ENCODE measurements at places on chromosomes 6 and 20.
A peak's percentile ranks its signal among the peaks of the same experiment; 100 is the strongest.

DNA sequence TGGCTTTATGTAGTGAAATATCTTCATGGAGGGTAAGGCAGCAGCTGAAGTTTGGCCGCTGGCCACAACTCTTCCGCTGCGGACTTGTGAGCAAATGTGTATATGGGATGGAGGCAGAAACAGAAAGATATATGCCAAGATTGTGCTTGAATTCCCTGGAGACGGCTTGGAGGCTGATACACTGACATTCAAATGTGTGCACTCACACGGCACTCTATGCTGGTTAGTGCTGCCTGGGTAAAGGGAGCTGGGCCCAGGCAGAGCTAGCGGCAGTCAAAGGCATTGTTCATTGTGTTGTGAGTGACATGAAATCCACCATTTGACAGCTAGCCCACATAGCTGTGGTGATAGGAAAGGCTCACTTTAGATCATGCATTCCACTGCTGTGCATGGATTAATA lies 202.7 kb downstream of the CLIC5 start:
- no peak for DNase-seq

DNA sequence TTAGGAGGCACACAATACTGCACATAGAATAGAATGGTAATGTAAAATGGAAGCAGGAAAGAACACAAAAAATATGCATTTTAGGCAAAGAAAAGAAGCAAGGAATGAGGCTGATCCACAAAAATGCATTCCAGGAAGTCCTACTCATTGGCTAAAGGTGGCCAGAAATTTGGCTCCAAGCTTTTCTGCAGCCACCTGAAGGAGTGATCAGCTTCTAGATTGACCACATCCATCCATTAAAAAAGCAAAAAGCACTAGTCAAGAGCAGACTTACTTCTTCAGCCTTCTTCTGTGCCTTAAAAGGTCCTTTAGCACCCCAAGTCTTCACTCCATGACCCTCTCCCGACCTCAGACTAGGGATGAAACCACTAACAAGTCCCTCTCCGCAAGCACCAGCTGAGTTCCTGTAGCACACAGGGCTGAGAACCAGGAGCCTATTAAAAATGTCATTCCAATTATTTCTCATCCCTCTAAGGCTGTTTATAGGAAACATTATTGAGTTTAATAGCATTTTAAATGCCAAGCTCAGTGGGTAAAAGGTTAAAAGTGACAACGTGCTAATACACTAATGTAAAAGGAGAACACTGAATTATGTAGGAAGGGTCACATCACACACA lies 36.5 kb downstream of the TRAM2 start:
- no peak for DNase-seq

DNA sequence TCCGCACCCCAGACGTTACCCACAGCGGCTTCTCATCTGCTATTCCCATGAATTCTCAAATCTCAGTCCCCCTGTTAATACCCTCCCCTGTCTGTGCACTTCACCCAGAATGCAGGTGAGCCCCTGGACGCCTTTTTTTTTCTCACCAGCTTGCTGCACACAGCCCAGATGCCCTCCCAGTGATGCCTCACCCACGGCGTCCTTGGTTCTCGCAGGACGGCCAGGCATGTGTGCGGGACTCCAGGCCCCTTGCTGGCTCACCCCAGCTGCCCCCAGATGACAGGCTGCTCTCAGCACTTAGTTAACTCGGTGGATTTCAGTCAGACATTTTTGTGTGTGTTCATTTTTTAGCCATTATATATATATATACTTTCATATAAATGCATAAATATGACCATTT lies 25.4 kb upstream of the PI16 start:
- no peak for DNase-seq

DNA sequence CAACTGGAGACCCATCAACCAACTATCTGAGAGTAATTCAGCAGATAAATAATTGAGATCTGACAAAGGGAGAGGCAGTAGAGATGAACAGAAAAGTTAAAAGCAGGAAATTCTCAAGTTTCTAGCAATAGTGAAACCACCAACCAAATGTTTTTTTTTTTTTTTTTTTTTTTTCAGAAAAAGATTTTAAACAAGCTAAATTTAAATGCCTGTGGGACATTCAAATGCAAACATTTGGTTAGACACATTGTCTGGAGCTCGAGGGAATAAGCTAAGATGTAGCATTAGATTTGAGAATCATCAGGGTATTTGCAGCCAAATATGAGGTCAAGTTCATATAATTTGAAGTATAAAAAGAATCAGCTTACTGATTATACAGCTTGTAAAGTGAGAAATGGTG lies 16.4 kb downstream of the RANBP9 start:
- no peak for DNase-seq

DNA sequence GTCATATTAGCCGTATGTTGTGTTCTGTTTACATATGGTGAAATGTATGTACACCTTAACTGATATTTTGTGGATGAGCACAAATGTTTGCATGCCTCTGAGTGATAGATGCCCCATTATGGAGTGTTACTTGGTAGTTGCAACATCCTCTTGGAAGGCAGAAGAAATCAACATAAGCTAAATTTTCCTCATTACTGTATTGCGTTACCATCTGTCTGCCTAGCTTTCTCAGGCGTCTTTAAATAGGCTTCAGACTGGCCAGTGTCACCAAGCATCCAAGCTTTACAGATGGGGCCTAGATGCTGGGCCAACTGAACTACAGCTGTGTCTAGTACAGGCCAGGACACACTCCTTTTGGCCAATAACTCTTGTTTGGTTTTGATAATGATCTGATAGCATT lies 250.6 kb downstream of the SAMD5 start:
- DNase-seq: no peak

DNA sequence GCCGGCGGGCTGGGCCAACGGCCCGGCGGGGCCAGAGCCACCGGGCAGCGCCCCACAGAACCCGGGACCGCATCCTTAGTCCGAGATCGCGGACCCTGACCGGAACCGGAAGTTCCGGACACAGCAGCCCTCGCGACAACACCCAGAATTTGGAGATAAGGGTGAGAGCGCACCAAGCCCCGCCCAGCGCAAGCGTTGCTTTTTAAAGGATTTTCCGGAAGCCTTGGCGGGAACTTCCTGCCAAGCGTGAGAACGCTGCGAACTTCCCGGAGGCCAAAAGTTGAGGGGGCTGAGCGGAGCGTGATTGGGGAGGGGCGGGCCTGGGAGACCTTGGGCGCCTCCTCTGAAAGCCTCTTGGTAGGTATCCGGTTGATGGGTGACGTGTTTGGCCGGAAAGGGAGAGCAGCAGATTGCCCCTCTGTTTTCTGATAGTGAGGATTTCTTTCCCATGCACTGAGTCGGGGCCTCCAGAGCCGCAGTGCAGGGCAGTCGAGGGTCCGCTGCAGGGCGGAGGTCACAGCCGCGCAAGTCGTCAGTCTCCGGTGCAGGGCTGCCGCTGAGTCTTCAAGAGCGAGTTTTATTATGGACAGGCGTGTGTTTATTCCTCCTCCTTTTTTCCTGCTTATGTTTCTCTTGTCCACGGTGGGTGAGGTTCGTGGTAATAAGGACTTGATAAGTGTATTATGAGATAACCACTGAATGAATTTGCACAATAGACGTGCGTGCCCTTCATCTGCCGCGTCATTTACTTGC lies at the start of gene MTRF1L:
Gene MTRF1L, minus strand, starts transcription at position 97 of the 753 bp plus-strand sequence. Its CDS starts 24 bp downstream, at position 73.
- DNase-seq: peak; percentile 90

- no peak for DNase-seq
Observed at GRCh38 chr6:41972826-41973225, 31.2 kb upstream of the CCND3 start.

DNA sequence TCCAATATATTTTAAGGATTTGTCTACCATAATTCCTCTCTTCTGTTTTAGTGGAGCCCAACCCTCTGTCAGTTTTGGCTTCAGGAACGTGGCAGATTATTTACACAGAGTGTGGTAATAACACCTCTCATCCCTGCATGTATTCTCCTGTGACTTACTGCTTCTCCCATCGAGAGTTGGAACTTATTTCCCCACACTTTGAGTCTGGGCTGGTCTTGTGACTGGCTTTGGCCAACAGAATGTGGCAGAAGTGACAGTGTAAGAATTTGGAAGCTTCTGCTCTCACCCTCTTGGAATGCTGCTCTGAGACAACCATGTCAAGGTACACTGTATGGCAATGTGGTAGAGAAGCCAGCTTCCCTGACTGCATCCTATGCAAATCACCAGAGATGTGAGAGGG lies 407.7 kb downstream of the EPM2A start:
- no peak for DNase-seq

GRCh38 chr20:48482790-48483189 lies 345.0 kb downstream of the PREX1 start:
- no peak for DNase-seq

DNA sequence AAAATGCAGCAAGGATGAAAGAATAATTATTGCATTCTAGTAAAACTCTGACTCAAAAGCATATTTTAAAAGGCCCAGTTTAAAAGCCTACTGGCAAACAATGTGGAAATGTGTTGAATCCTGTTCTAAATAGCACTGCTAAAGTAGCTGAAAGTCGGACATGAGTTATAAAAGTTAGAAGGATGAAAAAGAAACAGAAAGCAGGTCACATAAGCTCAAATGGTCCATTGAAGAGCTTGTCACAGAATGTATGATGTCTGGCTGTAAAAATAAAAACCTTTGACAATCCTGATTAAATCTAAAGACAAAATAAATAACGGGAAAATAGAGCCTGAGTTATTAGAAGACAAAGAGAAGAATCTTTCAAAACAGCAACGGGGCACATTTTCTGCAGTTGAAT lies 218.6 kb upstream of the UFL1 start:
- DNase-seq: no peak

- DNase-seq: peak; percentile 42
Observed at GRCh38 chr20:2331106-2331505, 35.3 kb downstream of the TGM3 start.

DNA sequence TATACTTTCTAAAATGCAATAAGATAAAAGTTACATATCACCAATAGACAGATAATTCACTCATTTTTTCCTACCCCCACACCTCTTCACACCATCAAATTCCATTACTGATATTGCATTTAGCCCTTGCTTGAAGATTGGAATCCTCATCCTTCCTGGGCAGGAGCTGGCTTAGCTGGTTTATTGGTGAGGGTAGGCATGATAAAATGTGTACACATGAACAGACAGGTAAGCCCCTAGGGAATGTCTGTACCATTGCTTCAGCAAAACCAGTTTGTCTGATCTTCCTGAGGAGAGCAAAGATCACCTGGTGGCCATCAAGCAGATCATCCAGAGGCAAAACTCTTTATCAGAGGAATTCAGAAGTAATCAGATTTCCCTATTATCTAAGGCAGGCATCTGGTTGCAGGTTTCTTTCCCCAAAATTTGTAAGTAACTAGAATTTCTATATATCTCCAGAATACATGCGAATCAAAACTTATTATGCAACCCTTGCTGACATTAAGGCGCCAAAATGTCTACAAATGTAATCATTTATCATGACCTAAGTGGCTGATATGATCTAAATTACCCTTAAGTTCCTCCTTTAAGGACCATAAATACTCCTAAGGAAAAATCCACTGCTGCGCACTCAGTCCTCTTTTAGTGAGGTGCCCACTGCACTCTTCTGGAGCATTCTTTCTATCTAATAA lies 6.6 kb upstream of the FABP7 start:
- DNase-seq: no peak
